Dermis lymphatic vessel endothelial cell (primary cell): ENCODE measurements at places on chromosomes 3 and 15. TPM values are rescaled to one million over a fixed set of nuclear protein-coding genes. Genes with fewer than 3 reads are reported as not detected.

GPR149 gene
- not detected in 2 replicates for total RNA-seq

ATP2B2 gene
- not detected in 2 replicates for total RNA-seq

DGKG gene
- total RNA-seq = 0.43 and 0.54 TPM in 2 replicates

LRRIQ4 gene
- total RNA-seq = 0.09 TPM in 1 of 2 replicates, not detected in the other

CLDN18 gene
- not detected in 2 replicates for total RNA-seq

PROS1 gene
- 17.3 and 32.7 TPM in 2 replicates for total RNA-seq

PP2D1 gene
- total RNA-seq = not detected in 2 replicates

FANCD2OS gene
- total RNA-seq = not detected in 2 replicates

THRB gene
- under 0.01 and 0.09 TPM in 2 replicates for total RNA-seq

BDH1 gene
- 2.2 and 2.4 TPM in 2 replicates for total RNA-seq

LCTL gene
- 0.43 TPM in 1 of 2 replicates, not detected in the other for total RNA-seq
